CD4-positive, alpha-beta T cell treated with Interleukin-17A for 1 hour (primary cell): ENCODE measurements at places on chromosomes 2 and 18.

- no peak for DNase-seq
These were observed 121.6 kb downstream of the MTCL1 start for GRCh38 chr18:8826971-8827370.

GRCh38 chr2:202479090-202479489, 103.0 kb downstream of the BMPR2 start:
- no peak for DNase-seq

DNA sequence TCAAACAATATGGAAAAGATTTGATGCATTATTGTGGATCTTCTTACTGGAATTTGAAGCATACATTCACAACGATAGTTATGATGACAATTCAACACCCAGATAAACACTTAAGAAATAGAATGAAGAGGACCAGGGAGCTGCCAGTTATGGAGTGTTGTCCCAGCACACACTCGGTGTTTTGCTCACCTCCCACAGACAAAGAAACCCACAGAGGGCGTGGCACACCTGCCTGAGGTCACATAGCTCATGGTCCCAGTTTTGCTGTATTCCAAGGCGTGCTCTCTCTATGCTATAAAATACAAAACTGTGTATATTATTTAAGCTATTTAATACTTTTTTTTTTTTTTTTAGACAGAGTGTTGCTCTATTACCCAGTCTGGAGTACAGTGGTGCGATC, 31.1 kb downstream of the EFR3B start:
- no peak for DNase-seq

GRCh38 chr2:128425731-128426620, 107.3 kb upstream of the HS6ST1 start:
- DNase-seq: no peak

DNA sequence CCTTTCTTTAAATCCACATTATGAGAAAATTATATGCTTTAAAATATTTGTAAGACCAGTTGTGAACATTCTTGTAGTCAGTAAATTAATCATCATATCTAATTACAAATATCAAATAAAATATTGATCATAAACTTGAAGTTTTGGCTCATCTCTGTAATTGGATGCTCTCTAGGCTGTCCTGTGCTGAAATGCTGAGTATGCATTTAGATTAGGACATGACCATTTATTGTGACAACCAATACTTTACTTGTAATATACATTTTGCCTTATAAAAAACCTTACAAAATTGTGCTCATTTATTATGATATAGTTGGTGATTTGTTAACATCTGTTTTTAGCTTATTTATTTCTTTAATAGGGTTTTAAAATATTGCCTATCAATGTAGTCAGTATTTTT, 116.1 kb upstream of the DOCK10 start:
- no peak for DNase-seq

GRCh38 chr2:28567061-28567471, 71.2 kb downstream of the PLB1 start:
- no peak for DNase-seq

DNA sequence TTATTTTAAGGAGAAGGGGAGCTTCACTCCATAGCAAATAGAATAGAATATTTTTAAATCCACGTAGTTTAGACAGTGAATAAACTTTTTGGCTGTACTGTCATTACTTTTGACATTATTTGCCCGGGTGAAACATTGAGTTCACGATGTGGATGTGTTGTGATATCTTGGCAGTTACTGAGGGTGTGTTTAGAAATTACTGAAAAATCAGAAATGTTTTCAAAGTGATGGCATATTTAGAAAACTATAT, 769 bp upstream of the FAM98A start:
- no peak for DNase-seq

DNA sequence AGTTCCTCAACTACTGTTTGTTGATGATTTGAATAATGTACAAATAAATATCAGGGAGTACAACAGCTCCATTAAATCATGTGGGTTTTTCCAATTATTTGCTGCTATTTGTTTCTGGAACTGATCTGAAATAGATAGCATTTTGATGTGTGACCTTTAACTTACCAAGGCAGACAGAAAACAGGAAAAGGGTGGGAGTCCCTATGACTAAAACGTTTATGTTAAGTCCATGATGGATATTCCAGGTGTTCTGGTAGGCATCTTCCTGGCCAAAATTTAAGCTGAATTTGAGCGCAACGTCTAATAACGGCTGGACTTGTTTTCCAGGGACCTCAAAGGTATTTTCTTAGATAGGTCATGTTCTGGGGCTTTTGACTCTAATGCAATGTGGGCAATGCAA, 41.6 kb downstream of the WIPF1 start:
- DNase-seq: no peak

DNA sequence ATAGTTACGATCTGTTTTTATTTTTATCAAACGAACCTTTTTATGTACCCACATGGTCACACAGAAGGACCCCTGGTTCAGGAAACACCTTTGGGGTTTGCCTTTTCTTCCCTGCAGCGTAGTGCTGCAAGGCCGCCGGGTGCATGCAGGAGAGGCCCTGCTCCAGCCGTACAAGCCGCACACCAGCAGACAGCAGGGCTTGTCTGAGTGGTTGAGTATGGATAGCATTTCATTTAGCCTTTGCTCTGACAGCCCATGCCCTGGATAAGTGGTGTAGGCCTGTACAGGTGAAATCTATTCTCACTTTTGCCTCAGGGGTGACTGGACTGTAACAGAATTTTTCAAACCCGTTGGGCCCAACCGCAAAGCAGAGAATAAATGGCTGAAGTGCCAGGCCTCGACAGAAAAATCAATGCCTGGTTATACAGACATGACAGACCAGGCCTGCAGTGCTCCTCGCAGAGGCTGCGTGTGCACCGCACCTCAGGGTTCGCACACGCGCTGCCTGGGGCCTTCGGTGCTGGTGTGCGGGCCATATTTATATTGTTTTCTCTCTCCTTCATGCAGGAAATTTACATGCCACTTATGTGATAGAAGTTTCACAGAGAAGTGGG, 279.1 kb downstream of the ZNF407 start:
- DNase-seq: no peak

- peak; percentile 74 for DNase-seq
These were observed 36.4 kb upstream of the ZBTB7C start for GRCh38 chr18:48445540-48445939.

GRCh38 chr2:230903231-230904150, 21.6 kb downstream of the GPR55 start:
- no peak for DNase-seq

DNA sequence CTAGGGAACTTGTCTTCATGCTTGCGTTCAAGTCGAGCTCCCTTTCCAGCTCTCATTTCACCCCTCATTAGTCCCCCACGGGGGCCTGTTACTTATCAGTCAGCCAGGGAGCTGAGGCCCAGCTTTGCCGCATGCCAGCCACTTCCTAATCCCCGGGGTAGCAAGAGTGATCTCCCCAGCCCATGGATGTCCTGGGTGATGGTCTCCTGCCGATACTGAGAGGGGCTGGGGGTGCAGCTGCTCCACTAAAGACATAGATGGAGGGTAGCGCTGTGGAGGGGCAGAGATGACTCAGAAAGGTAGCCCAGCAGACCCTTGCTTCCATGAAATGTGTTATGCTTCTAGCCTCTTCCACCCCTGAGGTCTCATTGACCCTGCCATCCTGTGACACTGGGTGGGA, 314.0 kb upstream of the EPAS1 start:
- no peak for DNase-seq

DNA sequence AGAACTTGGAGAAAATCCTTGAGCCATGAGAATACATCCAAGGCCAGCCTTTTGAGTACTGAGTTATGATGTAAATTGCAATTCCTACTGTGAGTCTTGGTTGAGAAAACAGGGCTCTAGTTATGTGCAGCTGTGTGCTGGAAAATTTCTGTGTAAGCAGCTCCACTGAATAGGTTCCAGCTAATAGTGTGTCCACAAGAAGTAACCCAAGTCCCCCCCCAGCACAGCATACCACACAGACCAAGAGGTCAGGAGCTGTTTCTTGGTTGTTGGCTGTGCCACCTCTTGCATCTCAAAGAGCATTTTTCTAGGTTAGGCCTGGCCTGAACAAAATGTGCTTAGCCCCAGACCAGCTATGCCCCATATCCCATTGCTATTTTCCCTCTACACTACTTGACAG, 36.8 kb upstream of the APCDD1 start:
- DNase-seq: no peak

DNA sequence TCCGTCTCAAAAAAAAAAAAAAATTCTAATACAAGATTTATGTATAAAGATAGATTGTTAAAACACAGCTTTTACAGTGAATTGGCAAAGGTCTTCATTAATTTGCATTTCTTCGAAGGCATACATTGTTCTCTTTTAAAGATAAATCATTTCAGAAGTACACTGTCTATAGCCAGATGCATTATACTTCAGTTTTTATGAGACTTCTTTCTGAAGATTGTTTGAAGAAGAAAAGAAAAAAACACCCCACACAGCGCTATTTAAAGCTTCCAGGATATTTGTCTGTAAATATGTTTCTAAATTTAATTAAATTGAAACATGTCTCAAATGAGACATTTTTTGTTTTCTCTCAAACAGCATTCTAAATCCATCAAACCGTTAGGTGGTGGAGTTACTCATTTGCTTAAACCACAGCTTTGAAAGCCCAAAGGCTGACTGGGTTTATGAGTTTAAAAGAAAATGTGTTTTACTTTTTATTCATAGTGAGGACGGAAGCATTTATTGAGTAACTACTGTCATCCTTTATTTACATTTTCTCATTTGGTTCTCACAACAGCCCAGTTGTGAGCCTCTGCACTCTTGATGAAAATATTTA, 42.4 kb upstream of the C1GALT1C1L start:
- no peak for DNase-seq

DNA sequence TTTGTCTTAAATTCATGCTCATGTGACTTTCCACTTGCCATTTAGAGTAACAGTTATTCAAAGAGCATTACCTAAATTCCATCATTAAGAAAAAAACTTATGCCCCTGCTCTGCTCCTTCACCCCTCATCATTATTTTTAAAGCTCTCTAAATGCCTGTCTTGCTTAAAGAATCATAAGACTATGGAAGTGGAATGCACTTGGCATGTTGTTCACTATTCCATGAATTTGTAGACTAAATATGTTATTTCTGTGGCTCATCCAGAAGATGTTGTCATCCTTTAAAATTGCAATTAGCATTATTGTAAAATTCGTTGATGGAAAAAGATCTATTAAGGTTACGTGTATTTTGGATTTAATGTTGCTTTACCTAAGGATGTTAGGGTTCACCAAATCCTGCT, 61.8 kb downstream of the FMNL2 start:
- DNase-seq: no peak

- DNase-seq: no peak
These were observed 91.7 kb downstream of the NUP35 start for GRCh38 chr2:183215917-183216316.

DNA sequence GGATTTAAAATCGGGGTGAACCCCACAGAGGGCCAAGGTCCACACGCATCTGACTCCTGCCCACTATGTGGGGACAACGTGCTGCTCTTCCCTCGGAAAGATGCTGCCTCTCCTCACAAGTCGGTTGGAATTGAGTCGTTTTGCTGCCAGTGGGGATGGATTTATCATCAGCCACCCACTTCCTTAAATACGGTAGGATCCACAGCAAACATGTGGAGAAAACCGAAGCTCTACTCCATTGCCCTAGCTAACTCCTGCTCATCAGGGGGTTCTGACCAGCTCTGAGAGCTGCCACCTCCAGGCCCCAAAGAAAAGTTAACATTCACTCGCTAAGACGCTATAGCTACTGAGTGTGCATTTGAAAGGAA, 80.9 kb downstream of the CHRNA1 start:
- DNase-seq: peak; percentile 41

- no peak for DNase-seq
These were observed 29.6 kb downstream of the SLC25A12 start for GRCh38 chr2:171864357-171864985.

DNA sequence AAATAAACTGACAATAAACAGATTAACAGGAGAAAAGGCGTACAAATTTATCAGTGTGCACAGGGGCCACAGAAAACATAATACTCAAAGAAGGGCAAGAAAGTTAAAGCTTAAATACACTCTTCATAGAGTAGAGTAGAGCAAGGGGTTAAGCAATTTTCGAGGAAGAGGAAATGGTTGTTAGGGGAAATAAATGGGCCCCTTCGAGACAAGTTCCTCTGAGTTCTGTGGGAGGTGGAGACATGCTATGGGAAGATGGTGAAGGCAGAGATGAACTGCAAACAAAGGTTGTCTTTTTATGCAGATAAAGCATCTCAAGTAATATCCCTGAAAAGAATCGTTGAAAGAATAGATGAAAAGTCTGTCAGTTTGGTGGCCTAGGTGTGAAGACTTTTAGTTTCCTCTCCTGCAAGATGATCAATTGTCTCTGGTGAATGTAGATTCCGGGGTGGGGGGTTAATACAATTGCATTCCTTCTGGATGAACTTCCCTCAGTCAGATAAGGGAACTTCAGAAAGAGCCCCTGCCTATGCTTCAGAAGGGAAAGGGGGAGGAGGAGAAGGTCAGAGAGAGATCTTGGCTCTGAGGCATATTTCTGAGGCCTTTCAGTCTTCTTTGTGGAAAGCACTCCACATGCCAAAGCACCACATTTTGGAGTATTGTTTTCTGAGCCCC, 127.0 kb downstream of the METTL4 start:
- DNase-seq: no peak

DNA sequence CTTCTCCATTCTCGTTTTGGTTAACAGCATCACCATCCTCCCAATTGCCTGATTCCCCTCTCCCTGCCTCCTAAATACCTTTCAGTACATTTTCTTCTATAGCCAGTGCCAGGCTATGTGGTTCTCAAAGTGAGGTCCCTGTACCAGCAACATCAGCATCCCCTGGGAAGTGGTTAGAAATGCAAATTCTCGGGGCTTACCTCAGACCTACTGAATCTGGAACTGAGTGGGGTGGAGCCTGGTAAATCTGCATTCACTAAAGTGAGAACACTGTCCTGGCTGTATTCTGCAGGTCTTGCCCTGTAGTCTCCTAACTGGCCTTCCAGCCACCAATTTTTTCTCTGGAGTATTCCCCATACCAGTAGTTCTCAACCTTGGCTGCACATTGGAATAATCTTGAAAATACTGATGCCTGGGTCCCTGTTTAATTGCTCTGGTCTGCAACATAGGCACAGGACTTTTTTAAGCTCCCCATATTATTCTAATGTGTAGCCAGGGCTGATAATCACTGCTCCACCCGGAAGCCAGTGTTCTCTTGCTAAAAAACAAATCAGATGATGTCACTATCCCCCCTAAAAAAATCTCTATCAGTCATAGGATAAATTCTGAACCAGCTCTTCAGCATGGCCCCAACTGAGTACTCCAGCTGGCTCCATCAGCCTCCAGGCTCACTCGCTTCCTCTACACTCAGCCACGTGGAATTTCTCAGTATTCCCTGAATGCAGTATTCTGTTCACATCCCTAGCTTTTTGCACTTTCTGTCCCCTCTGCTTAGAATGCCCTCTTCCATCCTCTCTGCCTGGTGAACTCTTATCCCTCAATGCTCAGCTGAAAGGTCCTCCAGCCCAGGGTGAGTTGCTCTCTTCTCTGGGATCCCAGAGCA, 98.4 kb downstream of the CDK15 start:
- DNase-seq: no peak
